Thoracic aorta (tissue), 2 donors: ENCODE measurements at places on chromosomes 1 and 21.

GRCh38 chr21:43958364-43959158 is 53.5 kb upstream of the TRAPPC10 start:
- DNase-seq = no peak

DNA sequence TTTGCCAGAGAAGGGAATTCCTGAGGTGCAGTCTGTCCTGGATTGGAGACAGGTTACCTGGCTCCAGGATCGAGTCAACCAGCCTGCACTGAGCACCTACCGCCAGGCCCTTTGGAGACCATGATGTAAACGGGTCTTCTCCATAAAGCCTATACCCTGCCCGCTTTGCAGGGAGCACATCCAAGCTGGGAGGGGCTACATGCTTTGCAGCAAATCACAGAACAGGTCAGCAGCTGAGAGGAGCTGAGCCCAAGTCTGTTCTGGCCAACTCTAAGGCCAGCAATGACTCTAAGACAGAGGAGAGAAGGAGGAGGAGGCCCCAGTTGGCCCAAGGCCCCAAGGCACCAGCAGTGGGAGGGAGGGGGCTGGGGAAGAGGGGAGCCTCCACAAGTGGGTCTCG is 15.5 kb upstream of the RSPO1 start:
- DNase-seq = no peak

- DNase-seq = no peak
Observed at GRCh38 chr1:207145401-207146058, 41.5 kb downstream of the C4BPA start.

DNA sequence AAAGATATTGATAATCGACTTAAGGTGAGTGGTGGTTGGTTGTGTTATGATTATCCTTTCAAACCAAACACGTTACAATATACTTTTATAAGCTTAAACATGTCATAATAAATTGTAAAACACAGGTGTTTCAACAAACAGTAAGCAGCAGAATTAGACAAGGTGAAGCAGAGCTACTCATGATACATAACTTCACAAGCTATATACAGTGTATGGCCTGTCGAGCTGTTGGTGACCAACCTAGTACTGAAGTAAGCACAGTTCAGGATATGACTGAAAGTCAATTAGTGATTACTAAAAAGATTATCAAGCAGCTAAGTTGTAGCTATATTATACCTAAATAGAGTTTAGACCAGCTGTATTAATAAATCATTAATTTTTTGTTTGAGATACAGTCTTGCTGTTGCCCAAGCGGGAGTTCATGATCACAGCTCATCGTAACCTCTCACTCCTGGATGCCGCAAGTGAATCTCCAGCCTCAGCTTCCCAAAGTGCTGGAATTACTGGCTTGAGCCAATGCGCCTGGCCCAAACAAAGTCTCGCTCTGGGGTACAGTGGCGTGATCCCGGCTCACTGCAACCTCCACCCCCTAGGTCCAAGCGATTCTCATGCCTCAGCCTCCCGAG is 148.1 kb downstream of the EIF4G3 start:
- DNase-seq = no peak

DNA sequence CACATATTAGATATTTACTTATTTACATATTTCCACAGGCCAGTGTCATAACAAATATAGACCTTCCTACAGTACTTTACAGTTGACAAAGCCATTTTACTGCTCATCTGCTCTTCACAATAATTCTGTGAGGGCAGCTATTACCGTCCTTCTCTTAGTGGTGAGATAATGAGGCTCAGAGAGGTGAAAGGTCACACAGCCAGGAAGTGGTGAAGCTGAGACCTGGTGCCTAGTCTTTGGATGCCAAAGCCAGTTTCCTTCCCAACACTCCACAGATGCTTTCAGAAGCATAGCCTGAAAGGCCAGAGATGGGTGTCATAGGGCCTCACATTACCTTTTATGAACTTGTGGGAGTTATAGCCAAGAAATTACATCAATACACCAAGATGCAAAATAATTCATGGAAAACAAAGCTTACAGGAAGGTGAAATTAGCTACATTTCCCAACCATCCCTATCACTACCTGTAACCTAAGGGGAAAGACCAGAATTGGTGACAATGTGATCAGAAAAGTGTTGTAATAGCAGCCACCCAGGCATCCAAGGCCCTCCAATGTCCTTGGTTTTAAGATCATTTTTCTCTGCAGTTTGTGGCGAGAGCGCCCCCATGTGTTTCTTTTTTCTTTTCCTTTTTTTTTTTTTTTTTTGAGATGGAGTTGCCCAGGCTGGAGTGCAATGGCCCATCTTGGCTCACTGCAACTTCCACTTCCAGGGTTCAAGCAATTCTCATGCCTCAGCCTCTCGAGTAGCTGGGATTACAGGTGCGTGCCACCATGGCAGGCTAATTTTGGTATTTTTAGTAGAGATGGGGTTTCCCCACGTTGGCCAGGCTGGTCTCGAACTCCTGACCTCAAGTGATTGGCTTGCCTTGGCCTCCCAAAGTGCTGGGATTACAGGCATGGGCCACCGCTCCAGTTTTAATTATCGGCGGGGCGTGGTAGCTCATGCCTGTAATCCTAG is 26.5 kb upstream of the RPL11 start:
- no peak for DNase-seq

GRCh38 chr1:223515926-223516325 is 122.7 kb downstream of the CCDC185 start:
- no peak for DNase-seq

DNA sequence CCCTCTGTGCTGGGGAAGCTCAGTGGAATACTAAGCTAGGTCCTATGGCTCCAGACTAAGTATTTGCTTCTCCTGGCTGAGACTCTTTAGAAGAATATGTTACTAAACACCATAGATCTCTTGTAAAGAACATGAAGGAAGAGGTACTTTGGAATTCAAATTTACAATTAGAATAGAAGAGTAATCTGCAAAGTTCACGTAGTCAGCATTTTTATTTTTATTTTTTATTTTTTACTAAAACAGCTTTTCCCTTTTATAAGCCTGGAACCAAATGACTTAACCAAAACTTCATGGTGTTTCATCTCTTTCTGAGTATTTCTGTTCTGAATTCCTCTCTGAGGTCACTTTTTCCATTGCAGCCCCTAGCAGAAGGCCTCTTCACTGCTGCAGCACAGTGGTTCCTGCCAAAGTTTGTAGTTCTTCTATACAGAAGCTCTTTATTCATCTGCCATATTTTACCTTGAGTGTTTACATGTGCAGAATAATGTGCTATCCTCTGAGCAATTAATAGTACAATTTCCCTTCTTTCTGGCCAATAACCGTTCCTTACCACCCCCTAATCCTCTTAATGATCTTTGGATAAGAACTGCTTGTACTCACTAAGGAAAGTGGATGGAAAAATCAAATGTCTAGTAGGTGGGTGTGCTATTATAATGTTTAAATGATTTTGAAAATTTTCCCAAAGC is 27.2 kb downstream of the TSEN15 start:
- no peak for DNase-seq

- no peak for DNase-seq
Observed at GRCh38 chr1:170145770-170146676, at the start of gene NTMT2. TSS of gene NTMT2 (plus strand) at chr1:170145959. CDS start at chr1:170146108, 149 bp downstream.

GRCh38 chr1:65097076-65097475 is 50.9 kb upstream of the AK4 start:
- no peak for DNase-seq

GRCh38 chr21:26449161-26449560 is 123.9 kb downstream of the CYYR1 start:
- no peak for DNase-seq
